Stimulated activated CD4-positive, alpha-beta T cell treated with anti-CD3 and anti-CD28 coated beads, Interleukin-2, amount 100 ng/mL, for 4 hours (primary cell): ENCODE measurements at places on chromosomes 2 and 18.

DNA sequence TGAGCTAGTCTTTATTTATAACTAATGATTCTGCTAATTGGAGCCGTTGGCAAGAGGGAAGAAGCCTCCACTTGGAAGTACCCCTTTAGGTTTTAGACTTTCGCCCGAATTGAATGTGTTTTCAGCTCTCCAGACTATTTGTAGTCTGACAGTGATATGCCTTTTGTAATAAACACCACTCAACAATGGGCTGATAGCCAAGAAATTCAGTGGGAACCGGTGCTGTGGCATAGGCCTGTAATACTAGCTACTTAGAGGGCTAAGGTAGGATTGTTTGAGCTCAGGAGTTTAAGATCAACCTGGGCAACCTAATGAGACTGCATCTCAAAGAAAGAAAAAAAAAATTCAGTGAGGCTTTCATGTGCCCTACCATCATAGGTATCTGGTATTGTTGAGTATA is 13.6 kb upstream of the ZSCAN30 start:
- DNase-seq: no peak

- DNase-seq: no peak
These were observed 2.6 kb downstream of the HOXD9 start for GRCh38 chr2:176124947-176125771.

GRCh38 chr2:195910570-195910969 is 158.1 kb downstream of the DNAH7 start:
- no peak for DNase-seq

DNA sequence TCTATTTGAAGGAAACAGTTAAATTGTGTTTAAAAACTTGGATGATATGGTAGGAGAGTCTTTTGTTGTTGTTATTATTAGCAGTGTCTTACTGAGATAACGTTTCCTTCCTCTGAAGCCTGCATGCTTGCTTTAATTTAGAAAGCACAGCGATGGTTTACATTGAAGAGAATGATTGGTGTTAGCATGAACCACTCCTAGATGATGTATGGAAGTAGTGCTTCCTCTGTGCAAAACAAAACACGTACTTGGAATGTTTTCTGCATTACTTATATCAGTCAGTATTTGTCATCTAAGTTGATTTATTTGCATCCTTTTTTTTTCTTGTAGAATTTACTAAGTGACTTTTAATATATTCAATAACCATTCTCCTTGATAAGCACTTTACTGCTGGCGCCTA is 89.0 kb downstream of the UGGT1 start:
- no peak for DNase-seq

GRCh38 chr2:55500025-55500424 is 19.5 kb upstream of the CFAP36 start:
- no peak for DNase-seq

DNA sequence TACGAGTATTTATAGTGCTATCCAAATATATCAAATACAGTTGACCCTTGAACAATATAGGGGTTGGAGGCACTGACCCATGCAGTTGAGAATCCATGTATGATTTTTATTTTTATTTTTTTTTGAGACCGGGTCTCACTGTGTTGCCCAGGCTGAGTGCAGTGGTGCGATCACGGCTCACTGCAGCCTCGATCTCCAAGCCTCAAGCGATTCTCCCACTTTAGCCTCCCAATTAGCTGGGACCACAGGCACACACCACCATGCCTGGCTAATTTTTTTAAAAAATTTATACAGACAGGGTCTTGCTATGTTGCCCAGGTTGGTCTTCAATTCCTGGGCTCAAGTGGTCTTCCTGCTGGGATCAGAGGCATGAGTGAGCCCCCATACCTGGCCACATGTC is 70.6 kb downstream of the GORASP2 start:
- DNase-seq: no peak

DNA sequence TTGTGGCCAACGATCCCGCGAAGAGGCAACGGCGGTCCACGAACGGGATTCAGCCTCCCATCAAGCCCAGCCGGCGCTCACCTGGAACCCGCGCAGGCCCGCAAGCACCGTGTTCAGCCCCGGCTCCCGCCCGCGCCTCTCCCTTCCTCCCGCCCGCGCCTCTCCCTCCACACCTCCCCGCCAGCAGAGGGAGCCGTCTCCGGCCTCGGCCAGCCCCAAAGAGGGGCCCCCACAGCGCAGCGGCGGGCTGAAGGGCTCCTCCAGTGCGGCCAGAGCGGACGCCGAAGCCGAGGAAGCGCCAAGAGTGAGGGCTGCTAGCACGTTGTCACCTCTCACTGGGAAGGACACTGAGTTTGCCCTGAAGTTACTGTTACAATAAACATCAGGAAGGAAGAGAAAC is 55.3 kb upstream of the LAPTM4A start:
- DNase-seq: no peak

GRCh38 chr2:10883801-10884478 is 27.8 kb upstream of the KCNF1 start:
- DNase-seq: no peak

- no peak for DNase-seq
These were observed 6.8 kb upstream of the CD207 start for GRCh38 chr2:70842401-70842800.

DNA sequence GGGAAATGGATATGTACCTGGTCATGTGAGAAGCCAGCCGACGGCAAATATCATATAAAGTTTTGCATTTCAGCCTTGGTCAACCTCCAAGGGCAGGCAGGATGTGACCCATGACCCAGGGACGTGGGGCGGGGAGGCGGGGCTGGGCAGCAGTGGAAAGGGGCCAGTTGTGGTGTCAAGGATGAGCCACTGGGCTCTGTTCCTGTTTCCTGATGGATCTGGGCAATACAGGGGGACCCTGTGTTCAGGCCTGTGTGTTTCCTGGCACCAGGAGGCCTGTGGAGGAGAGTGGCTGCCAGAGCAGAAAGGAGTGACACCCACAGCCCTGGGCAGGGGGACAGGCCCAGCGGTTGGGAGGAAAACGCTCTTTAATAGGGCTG is 106.9 kb downstream of the GATA6 start:
- no peak for DNase-seq

GRCh38 chr18:62751341-62751821 is 36.0 kb downstream of the PHLPP1 start:
- DNase-seq: no peak

DNA sequence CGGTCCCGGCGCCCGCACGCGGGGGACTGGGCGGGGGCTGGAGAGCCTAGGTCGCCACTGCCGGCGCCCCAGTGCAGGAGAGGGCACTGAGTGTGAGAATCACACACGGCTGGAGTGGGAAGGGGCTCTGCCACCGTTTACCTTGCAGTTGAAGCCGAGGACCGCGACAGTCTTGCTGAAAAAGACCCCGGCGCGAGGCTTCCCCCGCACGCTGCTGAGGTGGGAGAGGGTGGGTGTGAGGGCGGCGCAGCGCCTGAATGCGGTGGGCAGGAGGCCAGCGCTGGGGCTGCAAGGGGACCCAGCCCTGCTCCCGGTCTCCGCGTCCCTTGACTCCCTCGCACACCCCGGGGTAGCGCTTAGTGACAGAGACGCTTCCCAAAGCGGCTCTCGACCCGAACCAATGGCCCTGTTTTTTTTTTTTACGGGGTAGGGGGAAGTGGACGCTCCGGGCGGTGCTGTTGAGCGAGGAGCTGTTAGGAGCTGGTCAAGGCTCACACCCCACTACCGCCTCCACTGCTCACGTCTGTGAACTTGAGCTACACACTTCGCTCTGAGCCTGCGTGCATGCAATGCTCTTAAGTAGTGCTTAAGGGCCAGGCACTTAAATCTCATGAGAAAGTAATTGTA is 794 bp downstream of the NOTO start:
- no peak for DNase-seq

- DNase-seq: no peak
These were observed 36.2 kb downstream of the THADA start for GRCh38 chr2:43559391-43560230.

DNA sequence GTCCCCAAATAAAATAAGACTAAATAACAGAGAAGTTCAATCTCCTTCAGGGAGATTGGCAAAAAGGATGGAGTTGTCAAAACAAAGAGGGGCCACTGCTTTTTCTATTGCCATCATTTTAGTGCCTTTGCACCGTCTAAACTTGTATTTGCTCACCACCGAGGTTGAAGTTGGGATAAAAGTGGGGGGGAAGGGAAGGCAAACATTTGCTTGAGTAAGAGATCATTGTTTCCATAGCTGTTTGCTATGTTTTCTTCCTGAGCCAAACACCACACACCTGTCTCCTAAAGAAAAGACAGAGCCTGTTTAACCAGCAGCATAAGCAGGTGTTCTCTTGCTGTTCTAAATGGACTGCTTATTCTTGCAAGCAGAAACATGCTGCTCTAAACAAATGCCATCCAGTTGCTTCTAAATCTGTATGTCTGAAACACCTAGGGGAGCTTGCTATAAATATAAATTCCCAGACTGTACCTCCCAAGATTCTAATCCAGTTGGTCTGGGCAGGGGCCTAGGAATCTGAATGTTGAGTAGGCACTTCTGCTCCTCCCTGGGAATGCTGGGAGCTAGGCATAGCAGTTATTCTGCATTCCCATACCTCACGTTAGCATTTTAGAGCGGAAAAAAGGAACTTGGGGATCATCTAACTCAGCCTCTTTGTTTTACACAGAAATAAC is 179.4 kb upstream of the ARL4C start:
- DNase-seq: no peak

DNA sequence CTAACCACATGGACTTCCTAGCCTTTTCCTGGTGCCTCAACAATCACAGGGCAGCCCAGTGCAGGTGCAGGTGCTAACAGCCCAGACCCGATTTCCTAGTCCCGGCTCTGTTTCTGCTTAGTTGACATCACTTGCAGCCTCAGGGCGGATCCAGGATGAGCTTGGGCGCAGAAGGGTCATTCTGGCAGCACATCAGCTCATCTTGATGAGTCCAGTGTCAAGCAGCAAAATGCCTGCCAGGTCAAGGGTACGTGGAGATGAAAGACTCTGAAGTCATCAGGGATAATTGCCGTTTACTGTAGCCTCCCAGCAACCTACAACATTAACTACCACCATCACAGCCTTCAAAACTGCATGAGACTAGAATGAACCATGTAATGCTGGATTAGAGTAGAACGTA is 39.4 kb upstream of the EFHD1 start:
- no peak for DNase-seq

DNA sequence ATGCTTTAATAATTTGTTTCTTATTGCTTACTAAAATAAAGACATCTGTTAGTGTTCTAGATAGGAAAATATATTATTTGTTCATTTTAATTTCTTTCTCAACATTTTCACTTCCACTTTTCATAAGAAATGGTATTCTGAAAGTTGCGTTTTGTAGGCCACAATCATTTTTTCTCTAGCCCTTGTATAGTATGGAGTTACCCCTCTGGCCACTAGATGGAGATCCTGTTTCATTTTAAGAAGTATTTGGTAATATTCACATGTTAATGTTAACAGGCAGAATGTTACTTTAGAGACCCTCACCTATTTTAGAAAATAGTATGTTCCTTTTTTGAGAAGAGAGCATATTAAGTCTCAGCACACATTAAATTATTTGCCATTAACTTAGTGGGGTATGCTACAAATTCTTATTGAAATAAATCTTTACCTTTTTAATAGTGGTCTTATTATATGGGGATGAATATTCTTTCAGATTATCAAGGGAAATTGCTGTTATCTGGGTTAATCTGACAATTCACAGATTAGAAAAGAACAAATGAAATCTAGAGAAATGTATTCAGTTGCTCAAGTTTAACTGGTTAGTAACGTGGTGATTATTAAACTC is 73.9 kb upstream of the TTC27 start:
- DNase-seq: no peak

GRCh38 chr2:84925336-84925723 is 19.9 kb downstream of the TMSB10 start:
- DNase-seq: no peak

GRCh38 chr2:59354498-59354897 is 1113.4 kb upstream of the FANCL start:
- no peak for DNase-seq

- no peak for DNase-seq
These were observed 47.1 kb upstream of the CCDC150 start for GRCh38 chr2:196592331-196592910.

- DNase-seq: no peak
These were observed 45.4 kb upstream of the FAHD2A start for GRCh38 chr2:95356821-95357700.

GRCh38 chr2:219676586-219676985 is 49.2 kb downstream of the SLC4A3 start:
- DNase-seq: no peak

- no peak for DNase-seq
These were observed 32.3 kb downstream of the ITSN2 start for GRCh38 chr2:24328010-24328409.

GRCh38 chr2:26483957-26484565 is 6.1 kb upstream of the OTOF start:
- no peak for DNase-seq

GRCh38 chr2:240502059-240502429 is 55.7 kb downstream of the ANKMY1 start:
- no peak for DNase-seq

DNA sequence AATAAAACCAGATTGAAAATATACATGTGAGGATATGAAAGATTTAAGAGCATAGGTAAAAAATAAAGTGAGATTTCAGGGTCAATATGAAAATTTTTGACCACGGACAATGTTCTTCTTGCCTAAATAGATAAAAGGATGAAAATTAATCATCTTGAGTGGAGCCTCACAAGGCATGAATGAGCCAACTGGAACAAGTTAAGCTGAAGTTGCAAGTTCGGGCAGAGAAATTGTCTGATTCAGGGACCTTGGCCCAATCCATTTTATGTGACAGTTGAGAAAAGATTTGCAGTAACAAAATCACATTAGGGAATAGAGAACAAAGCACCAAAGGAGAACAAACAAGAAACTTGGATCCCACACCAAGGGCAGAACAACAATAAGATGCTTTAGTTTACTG is 305.3 kb downstream of the TMX3 start:
- no peak for DNase-seq

- DNase-seq: no peak
These were observed 215.8 kb downstream of the ZFP36L2 start for GRCh38 chr2:43010438-43011157.

- DNase-seq: no peak
These were observed 239.9 kb downstream of the PAX3 start for GRCh38 chr2:222058819-222059445.

DNA sequence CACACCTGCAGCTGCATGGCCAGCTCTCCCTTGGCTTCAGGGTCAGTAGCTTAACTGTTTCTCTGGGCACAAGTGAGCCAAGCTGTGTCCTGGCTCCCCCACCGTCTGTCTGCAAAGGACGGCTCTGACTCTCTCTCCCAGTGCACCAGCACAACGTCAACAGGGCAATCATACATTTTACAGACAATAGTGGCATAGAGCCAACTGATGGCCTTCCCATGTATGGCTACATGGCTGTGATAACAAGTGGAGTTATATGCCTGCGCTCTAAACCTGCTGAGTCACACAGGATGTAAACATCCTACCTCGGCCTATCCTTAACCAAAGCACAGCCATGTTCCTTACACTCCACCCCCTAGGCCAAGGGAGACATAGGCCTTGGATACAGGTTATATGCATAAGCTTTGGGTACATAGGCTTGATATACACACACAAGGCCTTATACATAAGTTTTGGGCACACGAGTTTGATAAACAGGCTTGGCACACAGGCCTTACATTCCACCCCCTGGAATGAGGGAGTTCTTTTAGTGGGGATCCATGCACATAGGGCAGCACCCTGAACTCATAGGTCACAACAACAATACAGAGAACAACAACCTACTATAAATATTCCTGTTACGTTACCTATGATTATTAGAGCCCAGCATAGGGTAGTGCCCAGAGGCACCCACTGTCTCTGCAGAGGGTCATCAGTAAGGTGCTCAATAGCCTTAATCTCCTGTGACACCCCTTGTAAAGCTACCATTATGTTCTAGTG is 17.7 kb downstream of the PHOSPHO2 start:
- no peak for DNase-seq
